ENCODE measurements at places on chromosomes 3 and 15.
A peak's percentile ranks its signal among the peaks of the same experiment; 100 is the strongest.

DNA sequence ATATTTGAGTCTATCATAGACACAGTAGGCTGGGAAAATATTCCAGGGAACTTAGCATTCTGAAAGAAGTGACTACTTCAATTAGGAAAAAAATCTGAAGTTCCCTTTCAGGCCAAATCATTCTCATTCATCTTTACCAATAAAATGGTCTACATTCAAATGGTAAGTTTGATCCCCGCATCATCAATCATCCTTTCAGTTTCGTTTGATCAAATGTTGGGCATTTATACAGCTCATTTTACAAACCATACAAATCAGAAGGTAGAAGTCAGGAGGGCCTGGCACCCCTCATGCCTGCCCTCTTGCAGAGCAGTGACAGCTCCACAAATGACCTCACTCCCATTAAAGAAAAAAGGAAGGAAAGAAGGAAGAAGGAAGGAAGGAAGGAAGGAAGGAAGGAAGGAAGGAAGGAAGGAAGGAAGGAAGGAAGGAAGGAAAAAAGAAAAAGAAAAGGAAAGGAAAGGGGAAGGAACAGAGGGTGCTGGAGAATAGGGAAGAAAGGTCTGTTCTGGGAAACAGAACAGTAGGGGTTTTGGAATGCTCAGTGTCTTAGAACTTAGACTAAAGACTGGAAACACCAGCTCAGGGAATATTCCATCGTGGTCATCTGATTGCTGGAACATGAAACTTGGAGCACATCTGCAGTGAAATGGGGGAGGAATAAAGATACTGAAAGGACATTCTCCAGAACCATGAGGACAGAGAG, 86.1 kb downstream of the XXYLT1 start:
- DNase-seq = no peak

DNA sequence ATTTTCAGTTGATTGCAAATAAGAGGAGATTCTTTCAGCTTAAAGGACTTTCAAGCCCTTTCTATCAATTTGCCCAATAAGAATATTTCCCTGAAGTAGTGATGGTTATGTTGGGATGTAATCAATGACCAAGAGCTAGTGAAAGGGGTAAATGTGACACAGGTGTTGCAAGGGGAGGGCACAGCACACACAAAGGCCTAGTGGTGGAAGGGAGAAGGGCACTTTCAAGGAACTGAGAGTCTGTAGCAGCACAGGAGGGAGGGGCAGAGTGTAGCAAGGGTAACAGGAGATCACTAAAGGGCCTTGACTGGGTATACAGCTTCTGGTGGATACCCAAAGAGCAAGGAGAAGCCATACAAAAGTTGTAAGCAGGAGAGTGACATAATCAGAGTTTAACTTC, 217.8 kb upstream of the ARHGEF26 start:
- no peak for DNase-seq

DNA sequence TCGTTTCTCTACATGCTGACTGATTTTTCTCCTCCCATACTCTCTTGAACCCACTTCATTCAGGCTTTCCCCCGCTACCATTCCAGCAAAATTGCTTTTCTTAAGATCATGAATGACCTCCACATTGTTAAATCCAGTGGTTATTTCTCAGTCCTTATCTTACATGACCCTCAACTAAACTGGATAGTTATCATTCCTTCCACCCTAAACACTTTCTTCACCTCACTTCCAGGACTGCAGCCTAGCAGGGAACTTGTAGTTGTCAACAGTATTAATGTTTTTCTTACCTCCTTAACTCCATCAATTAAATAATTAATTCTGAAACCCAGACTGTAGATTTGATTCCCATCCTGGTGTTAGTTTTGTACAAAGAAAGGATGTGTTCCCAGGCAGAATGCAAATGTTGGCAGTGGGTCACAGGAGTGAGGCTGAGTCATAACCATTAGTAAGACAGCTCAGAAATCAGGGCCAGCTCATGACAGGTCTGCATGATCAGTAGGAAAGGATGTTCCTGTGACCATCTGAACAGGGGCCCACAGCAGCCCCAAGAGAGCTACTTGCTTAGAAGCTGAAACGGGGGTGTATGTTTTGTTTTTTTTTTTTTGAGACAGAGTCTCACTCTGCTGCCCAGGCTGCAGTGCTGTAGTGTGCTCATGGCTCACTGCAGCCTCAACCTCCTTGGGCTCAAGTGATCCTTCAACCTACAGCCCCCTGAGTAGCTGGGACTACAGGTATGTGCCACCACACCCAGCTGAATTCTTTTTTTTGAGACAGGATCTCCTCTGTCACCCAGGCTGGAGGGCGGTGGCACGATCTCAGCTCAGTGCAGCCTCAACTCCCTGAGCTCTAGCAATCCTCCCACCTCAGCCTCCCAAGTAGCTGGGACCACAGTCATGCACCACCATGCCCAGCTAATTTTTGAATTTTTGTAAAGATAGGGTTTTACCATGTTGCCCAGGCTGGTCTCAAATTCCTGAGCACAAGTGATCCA, 9.1 kb downstream of the BCL2L10 start:
- no peak for DNase-seq

DNA sequence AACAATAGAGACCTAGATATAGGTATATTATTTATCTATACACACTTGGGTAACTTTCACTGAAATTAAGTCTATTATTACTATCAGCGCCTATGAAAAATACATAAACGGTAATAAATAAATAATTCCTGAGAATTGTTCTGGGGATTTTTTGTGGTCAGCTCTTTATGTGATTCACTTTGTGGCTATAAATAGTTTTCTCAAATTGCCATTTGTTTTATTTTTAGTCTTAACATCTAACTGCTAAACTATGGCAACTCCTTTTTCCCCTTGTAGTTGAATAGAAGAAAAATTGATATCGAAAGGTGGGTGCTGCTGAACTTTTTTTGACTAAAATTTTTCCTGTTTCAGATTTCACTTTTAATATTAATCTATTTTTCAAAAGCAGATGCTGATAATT, 189.0 kb downstream of the VGLL3 start:
- no peak for DNase-seq

GRCh38 chr3:66492071-66492470, 8.8 kb downstream of the LRIG1 start:
- no peak for DNase-seq

DNA sequence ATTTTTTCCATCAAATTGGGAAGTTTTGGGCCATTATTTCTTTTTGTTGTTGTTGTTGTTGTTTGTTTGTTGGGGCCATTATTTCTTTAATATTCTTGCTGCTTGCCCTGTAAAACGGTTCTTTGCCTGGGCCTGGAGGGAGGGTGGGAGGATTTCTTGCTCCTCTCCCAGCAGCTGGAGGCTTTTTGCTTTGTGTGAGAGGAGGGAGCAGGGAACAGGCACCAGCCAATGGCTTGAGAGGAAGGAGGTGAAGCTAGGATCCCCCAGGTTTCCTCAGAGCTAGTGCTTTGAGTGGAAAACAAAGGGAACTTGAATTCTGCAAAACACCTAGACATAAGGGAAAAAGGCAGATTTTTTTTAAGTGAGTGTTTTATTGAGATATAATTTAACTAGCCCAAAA, 61.2 kb upstream of the DNAJC19 start:
- no peak for DNase-seq

- no peak for DNase-seq
Measured at GRCh38 chr15:56725386-56725785, 7.9 kb downstream of the ZNF280D start.

DNA sequence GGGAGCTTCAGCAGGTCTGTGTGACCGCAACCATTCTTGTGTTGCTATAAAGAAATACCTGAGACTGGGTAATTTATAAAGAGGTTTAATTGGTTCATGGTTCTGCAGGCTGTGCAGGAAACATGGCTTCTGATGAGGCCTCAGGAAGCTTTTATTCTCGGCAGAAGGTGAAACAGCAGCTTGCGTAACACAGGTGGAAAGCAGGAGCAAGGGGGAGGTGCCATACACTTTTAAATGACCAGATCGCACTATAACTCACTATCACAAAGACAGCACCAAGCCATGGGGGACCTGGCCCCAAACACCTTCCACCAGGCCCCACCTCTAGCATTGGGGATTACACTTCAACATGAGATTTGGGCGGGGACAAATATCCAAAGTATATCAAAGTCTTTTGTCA, 8.3 kb upstream of the CIB2 start:
- no peak for DNase-seq

DNA sequence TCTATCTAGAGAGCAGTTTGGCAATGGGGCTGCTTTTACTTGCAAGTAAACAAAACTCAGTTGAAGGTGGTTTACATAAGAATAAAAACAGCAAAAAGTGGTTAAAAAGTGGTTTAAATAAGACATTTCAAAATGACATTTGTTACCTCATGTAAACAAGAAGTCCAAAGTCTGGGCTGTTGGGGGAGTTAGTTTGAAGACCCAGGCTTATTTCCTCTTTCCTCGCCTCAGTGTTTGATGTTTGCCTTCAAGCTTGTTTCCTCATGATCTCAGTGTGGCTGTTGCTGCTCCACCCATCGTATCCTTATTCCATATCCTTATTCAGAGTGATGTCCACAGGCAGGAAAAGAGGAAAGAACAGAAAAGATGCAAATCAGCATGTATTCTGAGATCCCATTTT, 15.2 kb downstream of the CGNL1 start:
- no peak for DNase-seq

DNA sequence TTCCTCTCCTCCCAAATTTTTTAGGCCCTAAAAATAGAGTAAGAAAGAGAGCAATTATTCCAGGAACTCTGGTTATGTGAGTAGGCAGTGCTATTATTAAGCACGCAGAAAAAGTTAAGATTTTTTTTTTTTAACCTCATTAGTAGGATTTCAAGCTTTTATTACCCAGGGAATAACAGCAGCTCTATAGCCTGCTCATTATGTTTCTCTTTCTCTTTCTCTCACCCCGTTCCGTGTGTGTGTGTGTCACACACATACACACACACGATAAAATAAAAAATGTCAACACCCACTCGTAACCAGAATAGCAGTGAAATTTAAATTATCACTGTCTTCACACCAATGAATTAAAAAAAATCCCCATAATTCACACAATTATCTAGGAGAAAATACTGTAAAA, 30.3 kb downstream of the GADL1 start:
- no peak for DNase-seq

- no peak for DNase-seq
Measured at GRCh38 chr3:146271180-146271579, 20.3 kb upstream of the PLSCR4 start.

GRCh38 chr3:71031181-71031580, 552.3 kb downstream of the FOXP1 start:
- no peak for DNase-seq

GRCh38 chr3:101677436-101678286, 729 bp upstream of the ZBTB11 start:
- DNase-seq = peak; percentile 10

- no peak for DNase-seq
Measured at GRCh38 chr3:158456114-158456513, 114.9 kb upstream of the MLF1 start.

DNA sequence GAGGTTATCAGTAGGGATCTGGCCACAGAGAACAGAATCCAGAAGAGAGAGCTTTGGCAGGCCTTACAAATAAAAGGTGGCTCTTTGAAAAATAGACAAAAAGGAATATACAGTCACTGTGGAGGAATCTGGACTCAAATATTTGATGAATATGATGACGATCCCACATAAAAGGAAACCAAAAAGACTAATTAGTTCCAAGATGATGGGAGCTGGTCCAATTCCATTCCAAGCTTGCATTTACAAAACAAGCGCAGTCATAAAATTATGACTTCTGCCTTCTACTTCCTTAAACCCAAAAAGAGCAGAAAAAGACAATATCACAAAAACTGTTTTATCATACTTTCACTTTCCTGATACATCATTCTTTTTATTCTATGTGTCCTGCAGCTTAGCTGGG, 285.8 kb downstream of the DIPK2A start:
- no peak for DNase-seq

- no peak for DNase-seq
Measured at GRCh38 chr3:52073490-52073889, 17.1 kb upstream of the DUSP7 start.

- DNase-seq = no peak
Measured at GRCh38 chr3:197807969-197808587, 17.0 kb downstream of the LRCH3 start.

DNA sequence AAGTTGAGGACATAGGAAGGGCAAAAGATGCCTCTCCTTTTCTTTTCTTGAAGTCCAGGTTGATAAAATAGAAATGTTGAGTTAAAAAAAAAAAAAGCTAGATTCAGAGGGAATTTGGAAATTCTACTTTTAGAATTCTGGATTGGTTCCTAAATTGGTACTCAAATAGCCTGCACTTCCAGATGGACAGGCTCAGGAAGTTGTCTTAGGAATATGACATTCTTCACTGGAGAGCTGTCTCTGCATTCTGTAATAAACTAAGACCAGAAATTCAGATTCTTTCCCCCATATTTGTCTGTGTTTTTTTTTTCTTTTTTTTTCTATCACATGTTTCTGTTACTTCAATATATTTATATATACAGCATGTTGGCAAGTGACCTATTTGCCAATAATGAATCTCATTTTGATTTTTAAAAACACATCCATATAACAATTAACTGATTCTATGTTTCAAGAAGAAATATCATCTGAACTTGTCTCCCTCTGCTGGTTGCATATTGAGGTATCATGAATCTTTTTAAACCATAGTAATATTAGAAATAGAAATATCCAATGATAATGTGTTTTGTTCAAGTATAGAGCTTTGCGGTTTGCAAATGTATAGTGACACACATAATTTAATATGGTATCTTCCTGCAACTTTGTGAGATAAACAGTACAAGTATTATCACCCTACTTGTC, 8.5 kb upstream of the LSAMP start:
- DNase-seq = peak; percentile 54

DNA sequence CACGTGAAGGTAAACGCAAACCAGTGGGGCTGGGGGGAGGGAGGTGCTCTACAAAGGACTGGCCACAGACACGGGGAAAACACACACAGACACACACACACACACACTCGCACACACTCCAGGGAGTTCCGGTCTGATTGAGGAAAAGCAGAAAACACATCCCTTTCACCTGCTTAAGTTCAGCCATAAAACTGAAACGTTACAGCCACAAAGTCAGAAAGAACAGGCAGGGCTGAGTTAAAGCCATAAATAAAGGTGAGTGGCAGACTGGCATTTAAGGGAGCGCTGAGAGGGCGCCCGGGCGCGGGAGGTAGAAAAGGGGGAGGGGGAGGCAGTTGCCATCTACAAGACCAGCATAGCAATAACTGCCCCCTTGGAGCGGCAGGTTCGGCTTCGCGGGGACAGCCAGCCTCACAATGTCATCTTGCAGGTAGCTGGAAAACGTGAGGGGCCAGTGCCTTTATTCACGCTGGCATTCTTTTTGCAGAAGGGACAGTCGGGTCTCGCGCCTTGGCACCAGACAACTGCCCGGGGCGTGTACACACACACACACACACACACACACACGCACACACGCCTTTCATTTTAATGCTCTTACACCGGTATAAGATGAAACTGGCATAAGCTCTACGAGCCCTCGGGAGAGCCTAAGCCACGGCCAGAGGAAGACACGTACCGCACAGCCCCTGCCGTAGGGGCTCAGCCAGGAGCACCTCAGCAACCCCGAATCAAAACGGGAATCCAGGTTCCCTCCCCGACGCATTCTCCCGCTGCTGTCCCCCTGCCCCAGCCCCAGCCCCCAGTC, 866 bp downstream of the TNIK start:
- peak; percentile 54 for DNase-seq

- no peak for DNase-seq
Measured at GRCh38 chr15:36999778-37000177, 100.6 kb downstream of the MEIS2 start.

Data from globus pallidus (tissue), 1 donor.